ENCODE measurements at places on chromosomes 11 and 22. TPM values are rescaled to one million over a fixed set of nuclear protein-coding genes. Genes with fewer than 3 reads are reported as not detected.

Gene OR52I2
- not detected for total RNA-seq

Gene OR2AT4
- not detected for total RNA-seq

Gene APLNR
- total RNA-seq = not detected

Gene OR51E1
- not detected for total RNA-seq

GRCh38 chr11:120682866-120683265 is 171.3 kb downstream of the GRIK4 start:
- no peak for DNase-seq

DNA sequence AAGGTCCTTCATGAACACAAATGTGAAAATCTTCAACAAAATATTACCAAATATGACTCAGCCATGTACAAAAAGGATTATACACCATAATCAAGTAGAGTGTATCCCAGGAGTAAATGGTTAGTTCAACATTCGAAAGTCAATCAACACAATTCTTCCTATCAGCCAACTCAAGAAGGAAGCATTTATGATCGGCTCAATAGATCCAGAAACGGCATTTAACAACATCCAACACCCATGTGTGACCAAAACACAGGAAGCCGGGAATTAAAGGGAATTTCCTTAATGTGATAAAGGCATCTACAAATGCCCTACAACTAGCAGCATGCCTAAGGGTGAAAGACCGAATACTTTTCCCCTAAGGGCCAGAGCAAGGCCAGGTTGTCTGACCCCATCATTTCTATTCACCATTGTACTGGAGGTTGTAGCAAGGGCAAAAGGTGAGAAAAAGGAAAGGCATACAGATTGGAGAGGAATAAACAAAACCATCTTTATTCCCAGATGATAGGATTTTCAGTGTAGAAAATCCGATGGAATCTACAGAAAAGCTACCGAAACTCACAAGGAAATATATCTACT is 69.9 kb upstream of the CLDN5 start:
- DNase-seq = no peak

DNA sequence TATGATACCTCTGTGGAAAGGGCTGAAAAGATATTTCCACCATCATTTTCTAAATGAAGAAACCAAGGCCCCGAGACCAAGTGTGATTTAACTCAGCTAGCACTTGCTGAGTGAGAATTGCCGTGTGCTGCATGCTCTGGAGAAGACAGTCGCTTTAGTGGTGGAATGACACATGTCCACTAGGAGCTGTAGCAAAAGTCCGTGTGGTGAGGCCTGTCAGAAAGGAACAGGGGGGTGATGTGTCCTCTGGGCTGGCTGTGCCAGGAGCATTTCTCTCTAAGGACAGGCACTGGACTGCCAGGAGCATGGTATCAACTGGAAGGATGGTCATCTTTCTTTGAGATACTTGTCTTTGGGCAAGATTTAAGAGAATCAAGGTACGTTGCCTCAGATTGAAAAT is 72.8 kb downstream of the ATXN10 start:
- DNase-seq = no peak

- no peak for DNase-seq
Observed at GRCh38 chr11:118238421-118238820, 13.6 kb upstream of the JAML start.

DNA sequence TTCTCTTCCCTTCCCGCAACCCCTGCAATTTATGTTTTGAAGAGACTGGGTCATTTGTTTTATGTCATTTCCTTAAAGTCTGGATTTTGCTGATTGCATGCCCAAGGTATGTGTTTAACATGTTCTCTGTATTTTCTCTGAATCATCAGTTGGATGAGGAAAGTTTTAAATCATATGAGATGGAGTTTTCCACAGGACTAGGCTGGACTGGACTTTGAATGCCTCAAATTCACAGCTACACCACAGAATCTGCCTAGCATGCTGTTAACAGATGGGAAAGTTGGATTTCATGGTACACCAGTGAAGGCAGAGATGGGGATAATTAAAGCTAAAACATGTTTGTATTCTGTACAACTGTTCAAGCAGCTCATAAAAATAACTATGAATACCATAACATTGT is 62.6 kb downstream of the CWC15 start:
- no peak for DNase-seq

Gene SLC22A6
- not detected for total RNA-seq

Gene OR52J3
- total RNA-seq = not detected

- DNase-seq = peak; percentile 42
Observed at GRCh38 chr11:75582895-75583717, 21.1 kb downstream of the SERPINH1 start.

Gene OR5P2
- total RNA-seq = not detected

DNA sequence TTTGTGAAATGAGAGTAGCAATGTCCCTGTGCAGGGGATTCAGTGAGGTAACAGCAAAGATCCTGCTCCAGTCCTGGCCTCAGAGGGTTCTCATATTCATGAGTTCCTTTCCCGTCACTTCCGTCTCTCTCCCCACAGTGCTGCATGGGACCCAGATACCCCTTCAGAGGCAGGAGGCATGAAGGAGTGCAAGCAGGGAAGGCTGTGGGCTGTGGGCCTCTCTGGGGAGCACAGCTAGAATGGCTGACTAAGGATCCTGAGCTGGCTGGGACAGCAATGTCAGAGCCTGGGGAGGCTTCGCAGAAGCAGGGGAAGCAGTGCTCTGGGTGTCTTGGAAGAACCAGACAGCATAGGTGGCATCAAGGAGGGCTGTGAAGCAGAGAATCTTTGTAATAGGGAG is 13.0 kb downstream of the PKNOX2 start:
- no peak for DNase-seq

GRCh38 chr11:122202951-122203456 is 87.0 kb upstream of the BLID start:
- DNase-seq = no peak

DNA sequence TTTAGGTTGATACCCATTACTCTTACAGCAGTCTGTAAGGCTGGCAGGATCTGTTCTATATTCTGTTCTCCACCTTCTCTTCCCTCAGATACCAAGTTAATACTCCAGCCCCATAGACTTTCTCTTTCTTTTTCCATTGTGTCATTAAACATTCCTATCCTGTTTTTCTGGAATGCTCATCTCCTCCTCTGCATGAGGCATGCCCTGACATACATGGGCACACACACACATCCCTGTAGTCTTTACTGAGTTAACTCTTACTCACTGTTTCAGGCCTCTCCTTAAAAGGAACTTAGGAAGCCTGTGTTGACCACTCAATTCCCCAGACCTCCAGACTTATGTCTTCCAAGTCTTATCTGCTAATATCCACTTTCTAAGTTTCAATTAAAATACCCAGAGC is 476.8 kb downstream of the METTL15 start:
- DNase-seq = no peak

DNA sequence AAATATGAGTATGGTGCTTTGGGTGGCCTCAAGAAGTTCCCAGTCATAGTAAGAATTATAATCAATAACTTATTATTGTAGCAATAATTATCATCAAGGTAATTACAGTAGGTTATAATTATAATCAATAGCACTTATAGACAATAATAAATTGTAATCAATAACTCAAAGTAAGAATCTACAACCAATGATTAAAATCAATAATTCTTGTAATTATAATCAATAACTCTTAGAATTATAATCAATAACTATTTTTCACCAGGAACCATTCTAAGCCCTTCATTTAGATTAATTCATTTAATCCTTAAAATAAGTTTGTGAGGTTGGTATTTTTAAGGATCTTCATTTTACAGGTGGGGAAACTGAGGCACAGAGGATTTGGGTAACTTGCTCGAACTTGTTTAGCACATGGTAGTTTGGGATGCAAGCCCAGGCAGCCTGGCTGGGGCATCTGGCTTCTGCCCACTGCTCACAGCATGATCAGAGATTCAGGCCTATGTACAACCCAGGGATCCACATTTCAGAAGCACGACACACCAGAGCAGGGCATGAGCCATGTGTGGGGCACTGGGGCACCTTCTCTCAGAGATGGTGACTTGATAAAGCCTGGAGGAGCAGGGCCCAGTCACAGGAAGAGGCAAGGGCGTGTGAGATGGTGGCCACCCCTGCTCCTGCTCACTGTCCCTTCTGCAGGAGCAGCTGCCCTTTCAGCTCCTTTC is 46.6 kb downstream of the SLC1A2 start:
- no peak for DNase-seq

DNA sequence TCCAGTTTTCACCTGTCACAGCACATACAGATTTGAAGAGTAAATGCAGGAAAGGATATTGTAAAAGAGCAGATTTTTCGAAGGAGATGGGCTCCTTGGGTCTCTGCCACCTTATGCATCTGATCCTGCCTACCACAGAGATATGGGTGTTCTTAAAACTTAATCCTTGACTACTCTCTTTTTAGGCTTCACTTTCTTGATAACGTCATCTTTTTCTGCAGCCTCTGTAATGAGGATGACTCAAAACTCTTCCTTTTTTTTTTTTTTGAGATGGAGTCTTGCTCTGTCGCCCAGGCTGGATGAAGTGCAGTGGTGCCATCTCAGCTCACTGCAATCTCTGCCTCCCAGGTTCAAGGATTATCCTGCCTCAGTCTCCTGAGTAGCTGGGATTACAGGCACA is 7.8 kb downstream of the PRR14L start:
- no peak for DNase-seq

Gene KRTAP5-10
- not detected for total RNA-seq

GRCh38 chr11:15327786-15328231 is 213.1 kb downstream of the INSC start:
- no peak for DNase-seq

DNA sequence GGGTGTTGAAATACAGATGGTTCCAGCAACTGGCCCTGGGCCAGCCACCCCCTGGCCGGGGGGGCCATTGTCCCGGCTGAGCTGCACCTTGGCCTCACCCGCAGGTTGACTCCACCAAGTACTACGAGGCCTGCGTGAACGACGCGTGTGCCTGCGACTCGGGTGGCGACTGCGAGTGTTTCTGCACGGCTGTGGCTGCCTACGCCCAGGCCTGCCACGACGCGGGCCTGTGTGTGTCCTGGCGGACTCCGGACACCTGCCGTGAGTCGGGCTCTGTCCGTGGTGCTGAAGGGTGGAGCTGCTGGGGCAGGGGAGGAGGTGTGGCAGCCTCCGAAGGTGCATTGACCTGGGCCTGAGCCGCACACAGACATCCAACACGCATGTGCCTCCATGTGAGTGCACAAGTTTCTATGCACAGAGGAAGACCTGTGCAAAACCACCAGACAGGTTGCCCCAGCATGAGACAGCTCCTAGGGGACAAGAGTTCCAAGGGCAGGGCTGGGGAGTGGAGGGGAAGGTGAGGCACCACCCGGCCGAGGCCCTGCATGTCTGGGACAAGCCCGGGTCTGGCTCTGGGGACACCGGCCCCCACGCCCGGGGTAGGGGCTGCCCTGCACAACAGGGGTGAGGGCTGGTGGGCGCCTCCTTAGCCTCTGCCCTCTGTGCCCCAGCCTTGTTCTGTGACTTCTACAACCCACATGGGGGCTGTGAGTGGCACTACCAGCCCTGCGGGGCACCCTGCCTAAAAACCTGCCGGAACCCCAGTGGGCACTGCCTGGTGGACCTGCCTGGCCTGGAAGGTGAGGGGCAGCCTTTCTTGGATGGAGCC is 16.1 kb downstream of the MUC5B start:
- no peak for DNase-seq

DNA sequence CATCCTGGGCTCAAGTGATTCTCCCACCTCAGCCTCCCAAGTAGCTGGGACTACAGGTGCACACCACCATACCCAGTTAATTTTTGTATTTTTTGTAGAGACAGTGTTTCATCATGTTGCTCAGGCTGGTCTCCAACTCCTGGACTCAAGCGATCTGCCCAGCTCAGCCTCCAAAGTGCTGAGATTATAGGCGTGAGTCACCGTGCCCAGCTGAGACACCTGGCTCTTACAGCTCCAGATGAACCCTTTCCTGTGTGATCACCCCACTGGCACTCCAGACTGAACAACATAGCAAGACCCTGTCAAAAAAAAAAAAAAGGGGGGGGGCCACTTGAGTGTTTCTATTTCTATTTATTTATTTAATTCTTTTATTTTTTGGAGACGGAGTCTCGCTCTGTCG is 1.0 kb upstream of the ADSL start:
- no peak for DNase-seq

- DNase-seq = no peak
Observed at GRCh38 chr22:45602824-45603595, 68.6 kb upstream of the ATXN10 start.

DNA sequence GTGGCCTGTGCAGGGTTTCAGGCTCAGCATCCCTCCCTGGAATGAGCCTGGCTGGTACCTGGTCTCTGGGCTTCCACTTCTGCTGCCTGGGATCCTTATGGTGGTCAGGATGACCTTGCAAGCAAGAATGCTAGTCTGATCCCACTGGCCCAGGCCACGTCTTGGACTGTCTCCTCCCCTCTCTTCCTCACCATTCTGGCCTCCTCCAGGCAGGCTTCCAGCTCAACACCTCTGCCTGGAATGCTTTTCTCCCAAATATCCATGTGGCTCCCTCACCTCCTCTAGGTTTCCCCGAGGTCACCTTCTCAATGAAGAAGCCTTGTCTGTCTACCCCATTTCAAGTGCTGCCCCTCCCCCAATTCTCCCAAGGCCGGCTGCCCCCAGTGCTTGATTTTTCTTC is 39.4 kb upstream of the ALX4 start:
- no peak for DNase-seq

Data from naive thymus-derived CD8-positive, alpha-beta T cell (primary cell).